Esophagus muscularis mucosa (tissue), 4 donors: ENCODE measurements at places on chromosomes 16 and 17. TPM values are rescaled to one million over a fixed set of nuclear protein-coding genes. Genes with fewer than 3 reads are reported as not detected.

The CTRB2 gene
- total RNA-seq, result not detected

- peaks cover 10% of the 10 kb centered on the region for H3K4me1 ChIP-seq
- no peak overlapping the region for H3K27ac ChIP-seq
- DNase-seq, result no peak
- no peak overlapping the region for H3K4me3 ChIP-seq
- no peaks in the 10 kb centered on the region for H3K36me3 ChIP-seq
Observed at GRCh38 chr17:44530896-44531418, 26.3 kb upstream of the FZD2 start.

DNA sequence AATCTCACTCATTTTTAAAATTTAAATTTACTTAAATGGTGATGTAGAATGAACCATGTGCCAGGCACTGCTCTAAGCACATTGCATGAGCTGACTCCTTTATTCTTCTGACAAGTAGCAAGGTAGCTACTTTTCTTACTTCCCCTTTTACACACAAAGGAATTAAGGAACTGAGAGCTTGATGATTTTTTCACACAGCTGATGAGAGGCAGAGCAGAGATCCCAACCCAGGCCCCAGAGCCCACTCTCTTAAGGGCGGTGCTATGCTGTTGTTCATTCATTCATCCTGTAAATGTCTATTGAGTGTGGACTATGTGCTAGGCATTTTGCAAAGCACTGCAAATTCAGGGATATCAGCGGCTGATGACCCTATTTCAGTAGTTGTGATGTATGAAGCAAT is 17.9 kb downstream of the SEC14L5 start:
- no peaks in the 10 kb centered on the region for H3K36me3 ChIP-seq
- H3K4me3 ChIP-seq, result no peak overlapping the region
- no peaks in the 10 kb centered on the region for H3K4me1 ChIP-seq
- no peak for DNase-seq
- no peaks in the 10 kb centered on the region for H3K27me3 ChIP-seq

DNA sequence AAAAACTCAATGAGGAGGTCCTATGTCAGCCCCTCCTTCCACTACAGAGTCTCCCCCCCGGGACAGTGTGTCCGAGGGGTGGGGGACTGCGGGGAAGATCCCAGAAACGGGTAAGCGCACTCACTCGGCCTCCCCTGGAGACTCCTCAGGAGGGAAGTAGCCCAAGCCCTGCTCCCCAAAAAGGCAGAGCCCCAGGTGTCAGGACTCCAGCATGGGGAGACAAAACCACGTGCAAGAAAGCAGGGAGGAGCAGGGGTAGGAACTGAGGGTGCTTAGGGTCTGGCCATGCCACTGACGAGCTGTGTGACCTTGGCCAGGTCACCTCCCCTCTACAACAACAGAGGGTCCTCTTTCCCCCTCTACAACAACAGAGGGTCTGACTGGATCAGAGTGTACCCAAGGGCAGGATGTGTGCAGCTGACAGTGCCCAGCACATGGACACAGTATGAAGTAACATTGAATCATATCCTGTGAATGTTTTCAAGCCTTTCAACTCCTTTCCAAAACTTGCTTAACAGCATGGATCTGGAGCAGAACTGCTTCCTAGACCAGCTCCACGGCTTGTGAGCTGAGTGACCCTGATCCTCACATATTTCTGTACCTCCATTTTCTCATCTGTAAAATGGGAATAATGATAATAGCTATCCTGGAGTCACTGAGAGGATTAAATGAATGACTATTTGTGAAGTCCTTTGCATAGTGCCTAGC is 2.1 kb upstream of the NAGS start:
- H3K4me1 ChIP-seq, result peaks cover 25% of the 10 kb centered on the region
- H3K36me3 ChIP-seq, result no peaks in the 10 kb centered on the region
- no peak overlapping the region for H3K27ac ChIP-seq
- no peak for DNase-seq
- peaks cover 46% of the 10 kb centered on the region for H3K27me3 ChIP-seq

GRCh38 chr16:3042376-3042775 is 4.0 kb upstream of the MMP25 start:
- no peaks in the 10 kb centered on the region for H3K36me3 ChIP-seq
- no peak overlapping the region for H3K27ac ChIP-seq
- peaks cover 25% of the 10 kb centered on the region for H3K4me1 ChIP-seq
- H3K4me3 ChIP-seq, result no peak overlapping the region
- no peak for DNase-seq

DNA sequence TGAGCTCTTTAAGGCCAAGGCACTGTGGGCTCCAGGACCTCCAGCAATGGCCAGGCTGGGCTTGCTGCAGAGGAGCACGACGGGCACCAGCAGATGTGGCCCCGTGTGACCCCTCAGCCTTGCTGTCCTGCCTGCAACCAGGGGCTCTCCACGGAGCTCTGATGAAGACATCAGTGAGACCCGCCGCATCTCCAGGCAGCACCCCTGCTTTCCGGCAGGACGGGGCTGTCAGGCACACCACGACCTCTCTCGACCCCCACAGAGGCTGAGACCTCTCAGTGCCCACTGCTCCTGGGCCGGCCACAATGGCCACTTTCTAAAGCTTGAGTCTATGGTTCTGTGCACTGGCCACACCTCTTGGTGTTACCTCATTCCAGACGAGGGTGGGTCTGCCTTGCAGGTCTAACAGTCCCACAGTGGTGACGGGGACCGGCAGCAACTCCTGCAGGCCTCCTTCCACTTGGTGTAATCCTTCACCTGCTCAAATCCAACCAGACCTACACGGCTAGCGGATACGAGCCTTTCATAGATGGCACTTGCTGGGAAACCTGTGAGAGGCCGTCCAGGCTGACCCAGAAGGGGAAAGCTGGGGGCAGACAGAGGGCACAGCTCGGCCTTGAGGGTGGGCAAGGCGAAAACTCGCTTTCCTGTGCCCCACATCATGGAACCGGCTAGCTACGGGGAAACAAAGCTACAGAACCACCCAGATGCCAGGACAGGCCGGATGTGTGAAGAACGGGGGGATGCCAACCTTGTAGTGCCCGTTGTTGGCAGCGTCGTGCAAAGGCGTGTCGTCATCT is 70.5 kb downstream of the ZNF778 start:
- H3K4me3 ChIP-seq, result no peak overlapping the region
- H3K4me1 ChIP-seq, result peaks cover 3% of the 10 kb centered on the region
- no peak overlapping the region for H3K27ac ChIP-seq

DNA sequence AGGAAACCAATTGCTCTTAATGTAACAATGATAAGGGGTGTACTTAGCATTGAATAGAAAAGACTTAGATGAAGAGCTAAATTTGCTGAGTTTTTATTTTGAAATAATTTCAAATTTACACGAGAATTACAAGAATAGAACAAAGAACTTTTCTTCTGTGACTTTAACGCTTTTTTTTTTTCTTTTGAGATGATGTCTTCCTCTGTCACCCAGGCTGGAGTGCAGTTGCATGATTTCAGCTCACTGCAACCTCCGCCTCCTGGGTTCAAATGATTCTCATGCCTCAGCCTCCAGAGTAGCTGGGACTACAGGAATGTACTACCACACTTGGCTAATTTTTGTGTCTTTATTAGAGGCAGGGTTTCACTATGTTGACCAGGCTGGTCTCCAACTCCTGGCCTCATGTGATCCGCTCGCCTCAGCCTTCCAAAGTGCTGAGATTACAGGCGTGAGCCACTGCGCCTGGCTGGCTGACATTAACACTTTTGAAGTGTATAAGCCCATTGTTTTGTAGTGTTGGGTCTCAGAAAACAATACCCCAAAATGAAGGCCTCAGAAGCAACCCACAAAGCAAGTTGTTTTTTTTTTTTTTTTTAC is 2.1 kb downstream of the TEN1 start:
- no peaks in the 10 kb centered on the region for H3K27me3 ChIP-seq
- no peak overlapping the region for H3K4me3 ChIP-seq
- no peak overlapping the region for H3K27ac ChIP-seq
- DNase-seq, result no peak
- H3K36me3 ChIP-seq, result no peaks in the 10 kb centered on the region

The HEATR9 gene
- total RNA-seq, result not detected

DNA sequence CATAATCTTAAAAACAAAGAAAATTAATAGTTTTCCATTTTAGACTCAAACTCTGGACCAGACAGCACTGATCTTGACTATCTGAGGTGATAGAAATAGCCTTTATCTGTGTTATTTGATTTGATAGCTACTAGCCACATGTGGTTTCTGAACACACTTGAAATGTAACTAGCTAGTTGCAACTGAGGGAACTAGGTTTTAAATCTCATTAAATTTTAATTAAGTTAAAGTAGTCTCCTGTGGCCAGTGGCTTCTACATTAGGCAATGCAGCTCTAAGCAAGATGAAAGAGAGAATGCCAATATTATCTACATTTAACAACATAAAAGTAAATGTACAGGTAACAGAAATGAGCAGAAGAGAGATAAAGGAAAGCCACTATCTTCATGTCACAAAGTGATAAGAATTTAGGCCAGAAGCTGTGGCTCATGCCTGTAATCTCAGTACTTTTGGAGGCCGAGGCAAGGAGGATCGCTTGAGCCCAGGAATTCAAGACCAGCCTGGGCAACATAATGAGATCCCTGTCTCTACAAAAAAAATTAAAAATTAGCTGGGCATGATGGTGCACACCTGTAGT is 11.2 kb upstream of the SPN start:
- DNase-seq, result no peak
- no peaks in the 10 kb centered on the region for H3K36me3 ChIP-seq
- no peak overlapping the region for H3K4me3 ChIP-seq
